ENCODE measurements at places on chromosomes 6 and 20.

DNA sequence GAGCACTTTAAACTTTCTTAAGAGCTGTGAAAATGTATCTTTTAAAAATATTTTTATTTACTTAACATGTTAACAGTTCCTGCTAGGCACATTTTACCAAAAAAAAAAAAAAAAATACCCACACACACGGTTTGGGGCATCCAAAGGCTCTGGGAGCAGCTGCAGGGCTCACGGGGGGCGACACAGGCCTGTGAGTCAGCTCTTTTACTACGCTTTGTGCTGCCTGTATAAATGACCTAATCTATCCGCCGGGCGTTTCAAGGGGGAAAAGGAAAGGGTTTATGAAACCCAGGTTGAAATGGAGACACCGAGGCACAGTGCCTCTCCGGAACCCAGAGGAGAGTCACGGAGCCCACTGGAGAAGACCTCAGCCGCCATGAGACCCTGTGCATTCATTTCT, 40.4 kb downstream of the DLL1 start:
- DNase-seq: no peak

DNA sequence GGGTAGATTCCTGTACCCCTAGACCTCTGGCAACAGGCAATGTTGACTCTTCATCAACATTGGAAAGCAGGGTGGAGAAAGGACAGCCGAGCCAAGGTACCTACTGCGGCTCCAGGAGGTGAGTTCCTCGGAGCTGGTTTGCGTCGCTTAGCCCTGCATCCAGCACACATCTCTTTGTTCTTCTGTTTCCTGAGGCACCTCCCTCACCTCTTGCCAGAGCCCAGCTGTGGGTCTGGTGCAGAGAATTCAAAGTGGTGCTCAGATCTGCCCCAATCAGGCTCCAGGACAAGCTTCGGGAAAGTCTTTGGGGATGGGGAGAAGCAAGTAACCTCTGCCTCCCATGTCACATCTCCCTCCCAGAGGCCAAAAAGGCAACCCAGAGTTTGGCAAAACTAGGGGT, 2.2 kb downstream of the KCNG1 start:
- DNase-seq: no peak

- DNase-seq: no peak
Observed at GRCh38 chr20:4569092-4569491, 152.6 kb upstream of the PRND start.

GRCh38 chr6:137117581-137117980, 55.9 kb downstream of the IL22RA2 start:
- DNase-seq: no peak

DNA sequence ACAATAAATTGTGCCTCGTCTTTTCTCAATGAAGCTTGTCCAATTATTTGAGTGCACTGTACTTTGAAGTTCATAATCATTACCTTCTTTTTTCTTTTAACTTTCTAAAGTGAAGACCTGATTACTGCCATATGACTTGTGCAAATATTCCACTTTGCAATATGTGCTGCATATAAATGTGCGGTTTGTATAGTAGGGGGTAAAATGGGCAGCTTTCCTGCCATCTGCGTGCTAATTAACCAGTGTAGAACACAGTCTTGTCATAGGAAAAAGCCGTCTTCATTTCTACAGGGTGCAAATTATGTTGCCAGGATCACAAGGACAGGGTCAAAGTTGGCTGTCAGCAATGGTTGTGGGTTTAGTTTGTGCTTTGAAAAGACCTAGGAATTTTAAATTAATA, 397.0 kb downstream of the NKAIN2 start:
- DNase-seq: no peak

- DNase-seq: no peak
Observed at GRCh38 chr6:170094686-170095272, 196.1 kb downstream of the DLL1 start.

DNA sequence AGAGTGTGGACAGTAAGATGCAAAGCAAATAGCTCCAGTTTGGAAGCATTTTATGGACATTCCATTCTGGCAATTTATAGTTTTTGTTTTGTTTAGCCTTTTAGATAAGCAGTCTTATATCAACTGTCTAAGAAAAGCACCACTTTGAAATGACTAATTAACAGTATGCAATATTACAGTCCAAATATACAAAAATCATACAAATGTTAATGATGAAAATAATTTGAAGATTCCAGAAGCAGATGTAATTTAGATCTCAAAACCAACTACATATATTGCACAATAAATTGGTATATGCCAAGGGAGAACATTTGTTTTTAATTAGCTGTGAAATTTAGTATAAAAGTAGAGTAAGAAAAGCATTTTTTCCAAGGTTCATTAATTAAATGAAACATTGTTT, 158.8 kb downstream of the KIF6 start:
- no peak for DNase-seq

DNA sequence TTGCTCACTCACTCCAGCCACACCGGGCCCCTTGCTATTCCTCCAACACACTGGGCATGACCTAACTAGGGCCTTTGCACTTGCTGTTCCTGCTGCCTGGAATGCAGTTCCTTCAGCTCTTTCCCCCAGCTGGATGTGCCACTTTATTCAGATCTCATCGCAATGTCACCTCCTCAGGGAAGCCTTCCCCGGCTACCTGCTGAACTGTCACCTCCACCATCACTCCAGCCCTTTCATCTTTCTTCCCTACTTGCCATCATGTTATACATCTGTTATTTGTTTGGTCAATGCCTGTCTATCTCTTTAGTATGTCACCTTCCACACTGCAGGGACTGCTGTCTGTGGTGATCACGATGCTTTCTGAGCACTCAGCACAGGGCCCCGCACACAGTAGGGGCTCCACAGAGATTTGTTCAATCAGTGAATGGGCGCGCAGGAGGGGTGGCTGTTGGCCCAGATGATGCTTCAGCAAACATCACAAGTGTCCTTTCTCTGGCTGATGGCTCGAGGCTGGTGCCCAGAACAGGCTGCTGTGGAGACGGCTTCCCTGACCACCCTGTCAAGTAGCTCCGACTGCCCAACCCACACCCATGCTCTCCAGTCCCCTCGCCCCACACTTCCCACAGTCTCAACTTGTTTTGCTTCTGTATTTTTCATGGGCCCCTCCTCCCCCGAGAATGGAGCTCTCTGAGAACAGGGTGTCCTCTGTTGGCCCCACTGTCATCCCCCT, 31.8 kb downstream of the CEBPB start:
- no peak for DNase-seq

GRCh38 chr6:79984261-79984660, 20.2 kb upstream of the TTK start:
- no peak for DNase-seq

- DNase-seq: no peak
Observed at GRCh38 chr6:128694303-128695009, 174.1 kb upstream of the PTPRK start.

DNA sequence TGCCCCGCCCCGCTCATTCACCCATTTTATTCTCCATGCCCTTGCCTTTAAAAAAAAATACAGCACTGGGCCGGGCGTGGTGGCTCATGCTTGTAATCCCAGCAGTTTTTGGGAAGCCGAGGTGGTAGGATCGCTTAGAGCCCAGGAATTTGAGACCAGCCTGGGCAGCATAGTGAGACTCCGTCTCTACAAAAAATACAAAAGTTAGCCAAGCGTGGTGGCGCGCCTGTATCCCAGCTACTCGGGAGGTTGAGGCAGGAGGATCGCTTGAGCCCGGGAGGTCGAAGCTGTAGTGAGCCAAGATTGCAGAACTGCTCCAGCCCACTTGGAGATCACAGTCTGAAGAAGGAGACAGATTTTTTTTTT, 407 bp upstream of the KIF6 start:
- DNase-seq: no peak

DNA sequence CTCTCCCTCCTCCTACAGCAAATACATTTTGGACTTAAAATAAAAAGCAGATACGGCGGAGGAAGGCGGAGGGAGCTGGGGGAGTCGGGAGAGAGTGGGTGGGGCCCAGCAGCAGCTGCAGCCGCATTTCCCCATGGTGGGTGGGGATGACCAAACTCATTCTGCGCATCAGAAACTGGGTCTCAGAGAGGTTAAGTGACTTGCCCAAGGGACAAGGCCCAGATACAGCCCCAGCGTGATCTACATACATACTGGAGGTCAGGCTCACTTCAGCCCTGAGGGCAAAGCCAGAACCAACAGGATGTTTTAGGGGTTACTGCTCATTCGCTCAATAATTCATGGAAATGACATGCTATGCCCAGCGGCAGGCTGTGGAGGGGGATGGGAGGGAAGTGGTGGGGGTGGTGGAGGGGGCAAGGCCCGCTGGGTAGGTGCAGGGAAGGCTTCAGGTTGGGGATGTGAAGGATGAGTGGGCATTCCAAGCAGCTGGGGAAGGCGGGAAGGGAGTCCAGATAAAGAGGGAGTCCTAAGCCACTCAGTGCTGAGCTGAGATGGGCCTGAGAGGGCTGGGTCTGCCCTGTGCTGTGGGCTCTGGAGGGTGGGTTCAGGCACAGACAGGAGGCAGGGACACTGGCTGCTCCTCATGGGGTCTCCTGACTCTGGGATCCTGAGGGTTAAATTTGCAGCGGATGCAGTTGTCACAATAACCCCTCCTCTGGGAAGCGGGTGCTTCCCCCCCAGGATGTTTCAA, 31.0 kb downstream of the DLGAP4 start:
- DNase-seq: no peak

- DNase-seq: no peak
Observed at GRCh38 chr6:25448965-25449538, 169.9 kb downstream of the CARMIL1 start.

DNA sequence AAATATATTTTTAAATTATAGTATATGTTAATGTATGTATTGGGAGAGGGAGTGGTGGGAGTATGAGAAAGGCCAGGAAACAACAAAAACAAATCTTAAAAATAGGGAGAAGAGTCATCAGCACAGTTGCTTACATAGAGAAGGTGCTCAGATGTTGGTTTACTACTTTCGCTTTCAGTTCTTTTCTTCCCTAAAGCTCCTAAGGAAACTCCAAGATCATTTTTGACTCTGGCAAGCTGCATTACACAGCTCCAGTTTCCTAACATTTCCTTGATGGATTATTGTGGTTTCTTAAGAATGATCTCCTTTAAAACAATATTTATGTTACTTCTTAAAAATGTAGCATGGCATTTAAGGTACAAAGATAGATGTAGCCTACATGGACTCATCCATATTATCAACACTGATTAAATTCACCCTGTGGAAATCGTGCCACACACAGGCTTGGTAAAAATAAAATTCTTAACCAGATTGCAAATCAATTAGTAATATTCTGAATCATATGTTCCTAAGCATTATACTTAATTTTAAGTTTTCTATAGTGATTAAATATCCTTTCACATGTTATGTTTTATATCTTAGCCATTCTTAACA, 118.0 kb upstream of the MAN1A1 start:
- no peak for DNase-seq

DNA sequence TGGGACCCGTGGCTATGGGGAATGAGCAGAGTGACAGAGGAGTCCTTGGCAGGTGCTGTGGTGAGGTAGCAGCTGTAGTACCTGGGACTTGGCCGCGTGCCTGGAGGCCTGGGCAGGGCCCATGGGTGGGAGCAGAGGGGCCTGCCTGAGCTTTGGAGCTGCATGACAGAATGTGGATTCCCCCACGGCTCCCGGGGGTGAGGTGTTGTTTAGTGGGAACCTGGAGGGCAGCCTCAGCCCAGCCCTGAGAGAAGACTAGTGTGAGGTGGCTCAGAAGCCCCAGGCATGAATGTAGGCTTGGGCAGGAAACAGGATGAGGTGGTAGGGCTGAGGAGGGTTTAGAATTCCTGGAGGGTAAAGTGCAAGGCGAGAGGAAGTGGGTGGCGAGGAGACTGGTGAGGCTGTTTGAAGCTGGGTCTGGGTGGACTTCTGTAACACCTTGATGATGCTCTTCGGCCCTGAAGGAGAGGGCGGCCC, 86.5 kb upstream of the SCP2D1 start:
- DNase-seq: no peak

GRCh38 chr6:28976677-28977076, 28.4 kb downstream of the ZNF311 start:
- no peak for DNase-seq

DNA sequence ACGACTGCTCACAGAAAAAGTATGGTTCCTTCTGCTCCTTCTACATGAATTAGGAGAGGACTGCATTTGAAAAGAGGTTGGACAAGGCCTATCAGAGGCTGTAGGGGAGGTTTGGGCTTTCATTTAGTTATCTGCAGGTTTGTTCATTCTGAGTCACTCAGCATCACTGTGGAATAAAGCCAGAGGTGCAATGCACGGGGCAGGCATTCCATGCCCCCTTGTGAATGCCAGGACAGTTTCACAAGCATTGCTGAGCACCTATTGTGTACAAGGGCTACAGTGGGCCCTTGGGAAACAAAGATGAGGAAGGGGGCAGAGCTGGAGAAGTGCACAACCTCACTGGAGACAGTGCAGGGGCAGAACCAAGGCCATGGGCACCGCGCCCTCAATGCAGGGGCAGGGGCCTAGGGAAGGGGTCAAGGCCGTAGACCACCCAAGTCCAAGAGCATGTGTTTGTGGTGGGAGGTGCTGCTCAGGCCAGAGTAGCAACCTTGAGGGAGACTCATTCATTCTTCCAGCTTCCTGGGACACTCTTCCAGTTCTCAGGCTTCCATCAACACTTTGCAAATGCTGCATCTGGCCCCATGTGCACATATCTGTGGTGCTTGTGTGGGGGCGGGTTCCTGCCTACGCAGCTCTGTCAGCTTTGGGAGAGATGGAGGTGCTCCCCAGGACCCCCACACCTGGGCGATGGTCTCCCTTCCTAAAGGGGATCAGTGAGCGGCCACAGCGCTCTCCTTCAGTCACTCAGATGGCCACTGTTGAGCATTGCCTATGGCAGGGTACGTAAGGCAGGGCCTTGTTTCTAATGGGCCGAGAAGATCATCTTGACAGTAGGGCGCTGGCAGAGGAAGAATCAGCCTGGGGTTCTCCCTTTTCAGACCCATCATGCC, 204.5 kb downstream of the SYNDIG1 start:
- DNase-seq: no peak

GRCh38 chr6:67331304-67331703, 1303.8 kb upstream of the ADGRB3 start:
- DNase-seq: no peak

- DNase-seq: no peak
Observed at GRCh38 chr6:15673666-15674065, 10.8 kb upstream of the DTNBP1 start.

- no peak for DNase-seq
Observed at GRCh38 chr20:56628873-56629463, at the start of gene TFAP2C. TSS of gene TFAP2C (plus strand) at chr20:56629306. CDS start at chr20:56629545, 239 bp downstream.

Measured in cortex of kidney (tissue), 1 donor.